ENCODE measurements at places on chromosomes 1 and 21.

DNA sequence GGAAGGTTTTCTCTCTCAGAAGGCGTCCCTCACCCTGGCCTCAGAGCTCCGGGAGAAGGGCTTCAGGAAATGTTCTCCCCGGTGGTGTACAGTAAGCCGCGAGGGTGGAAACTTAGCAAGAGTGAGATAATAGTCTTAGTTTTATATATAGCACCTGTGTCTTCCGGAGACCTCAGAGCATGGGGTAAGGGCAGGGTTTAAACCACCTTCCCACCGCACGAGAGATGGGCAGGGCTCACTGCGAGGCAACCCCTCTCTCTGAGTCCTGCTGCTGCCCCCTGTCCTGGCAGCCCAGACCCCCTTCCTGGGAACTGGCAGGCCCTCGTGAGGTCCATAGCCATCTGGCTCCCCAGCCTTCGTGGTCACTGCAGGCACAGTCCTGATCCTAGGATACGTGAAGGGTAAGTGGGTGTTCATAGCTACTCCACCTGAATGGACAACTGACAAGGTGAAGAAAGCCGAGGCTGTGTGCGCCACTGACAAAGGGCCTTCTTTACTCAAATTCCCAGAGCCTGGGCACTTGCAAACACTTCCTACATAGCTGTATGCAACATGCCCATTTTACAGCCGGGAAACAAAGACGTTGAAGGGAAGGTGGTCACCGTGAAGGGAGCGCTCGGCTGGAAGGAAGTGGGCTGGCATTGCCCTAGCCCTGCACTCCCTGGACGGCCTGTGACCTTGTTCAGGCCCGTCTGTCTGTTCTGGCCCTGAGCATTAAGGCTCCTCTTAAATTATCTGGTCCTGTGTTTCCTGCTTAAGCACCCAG is 26.9 kb downstream of the ITPKB start:
- DNase-seq: peak; percentile 58

DNA sequence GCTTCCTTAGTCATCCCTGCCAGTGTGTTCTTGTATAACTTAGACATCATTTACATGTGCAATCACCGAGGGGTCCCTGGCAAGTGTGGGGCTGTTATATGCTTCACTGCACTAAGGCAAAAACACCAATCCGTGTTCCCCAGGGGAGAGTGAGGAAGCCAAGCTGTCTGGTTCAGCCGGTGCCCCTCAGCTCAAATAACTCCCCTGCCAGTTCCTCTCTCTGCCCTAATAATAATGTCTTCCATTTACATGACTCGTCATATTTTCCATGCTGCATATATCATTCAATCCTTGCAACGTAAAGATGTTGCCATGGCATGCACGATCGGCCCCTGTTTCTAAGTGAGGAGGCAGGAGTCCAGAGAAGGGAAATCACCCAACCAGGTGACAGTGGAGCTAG is 24.4 kb upstream of the NDC1 start:
- DNase-seq: no peak

- no peak for DNase-seq
Measured at GRCh38 chr1:25672763-25673409, 56.3 kb downstream of the MAN1C1 start.

DNA sequence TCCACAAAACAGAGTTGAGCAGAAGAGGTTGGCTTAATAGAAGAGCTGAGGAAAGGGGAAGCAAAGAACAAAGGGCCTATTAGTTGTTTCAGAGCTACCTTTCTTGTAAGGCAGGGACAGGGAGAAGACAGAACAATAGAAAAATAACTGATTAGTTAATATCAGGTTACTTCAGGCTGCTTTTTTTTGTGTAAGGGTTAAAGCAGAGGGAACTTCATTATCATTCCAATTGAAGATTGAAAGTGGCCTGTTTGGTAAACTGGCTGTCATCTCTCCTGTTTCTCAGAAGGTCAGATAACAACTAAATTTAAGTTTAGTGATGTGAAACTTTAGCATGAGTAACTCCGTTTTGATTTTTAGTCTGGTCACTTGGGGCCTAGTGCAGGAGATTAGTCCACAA is 22.3 kb downstream of the CDC42 start:
- DNase-seq: no peak

- DNase-seq: no peak
Measured at GRCh38 chr1:203424861-203425662, 50.5 kb upstream of the PRELP start.

DNA sequence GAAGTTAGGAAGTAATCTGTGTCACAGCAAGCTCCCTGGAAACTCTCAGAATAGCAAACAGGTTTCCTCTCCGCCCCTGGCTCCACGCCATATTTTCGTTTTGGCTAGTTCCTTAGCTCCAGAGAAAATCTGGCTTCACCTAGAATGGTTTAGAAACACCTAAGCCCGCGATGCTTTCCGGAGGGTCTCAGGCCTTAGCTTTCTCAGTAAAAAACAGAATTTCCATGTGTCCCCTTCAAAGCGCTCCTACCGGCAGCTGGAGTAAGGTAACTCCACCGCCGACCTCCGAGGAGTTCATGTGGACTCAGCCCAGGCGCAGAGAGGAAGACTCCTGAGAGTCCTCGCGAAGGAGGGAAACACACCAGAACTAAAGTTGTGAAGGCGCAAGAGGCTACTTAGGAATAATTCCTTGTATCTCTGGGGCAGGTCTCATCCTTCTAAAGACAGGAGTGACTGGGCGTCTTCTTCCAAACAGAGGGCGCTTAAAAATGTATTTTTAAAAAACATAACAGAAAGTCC is 406 bp downstream of the KIAA0040 start:
- peak; percentile 44 for DNase-seq

- no peak for DNase-seq
Measured at GRCh38 chr1:195958131-195958530, 650.1 kb downstream of the KCNT2 start.

GRCh38 chr1:39631361-39632322 is 7.8 kb downstream of the HEYL start:
- no peak for DNase-seq

DNA sequence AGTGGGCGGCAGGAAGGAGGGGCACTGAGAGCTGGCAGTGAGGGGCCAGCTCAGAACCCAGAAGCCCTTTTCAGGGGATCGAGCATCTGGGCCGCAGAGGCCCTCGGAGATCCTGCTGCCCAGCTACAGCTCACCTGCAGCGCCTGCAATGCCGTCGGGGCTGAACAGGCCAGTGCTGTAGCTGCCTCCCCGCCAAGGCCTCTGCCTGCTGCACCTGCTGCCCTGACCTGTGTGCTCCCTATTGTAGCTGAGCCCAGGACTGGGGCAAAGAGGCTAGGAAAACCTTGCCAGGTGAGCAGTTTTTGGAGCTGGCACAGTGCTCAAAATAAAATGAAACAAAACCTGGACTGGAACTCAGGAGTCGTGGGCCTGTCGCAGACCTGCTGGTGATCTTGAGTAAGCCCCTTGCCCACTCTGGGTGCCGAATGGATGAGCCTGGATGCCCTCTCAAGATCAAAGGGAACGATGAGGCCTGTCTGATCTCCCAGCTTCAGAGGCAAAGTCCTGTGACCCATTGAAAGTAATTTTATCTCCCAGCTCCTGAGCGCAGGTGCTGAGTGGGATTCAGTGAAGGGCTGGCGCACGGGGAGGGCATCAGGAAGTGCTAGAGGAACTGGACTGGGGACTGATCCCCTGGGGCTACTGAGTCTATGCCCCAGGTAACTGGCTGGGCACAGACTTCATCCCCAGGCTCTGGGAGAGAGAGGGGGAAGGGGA is 154.6 kb downstream of the FOXD2 start:
- no peak for DNase-seq

DNA sequence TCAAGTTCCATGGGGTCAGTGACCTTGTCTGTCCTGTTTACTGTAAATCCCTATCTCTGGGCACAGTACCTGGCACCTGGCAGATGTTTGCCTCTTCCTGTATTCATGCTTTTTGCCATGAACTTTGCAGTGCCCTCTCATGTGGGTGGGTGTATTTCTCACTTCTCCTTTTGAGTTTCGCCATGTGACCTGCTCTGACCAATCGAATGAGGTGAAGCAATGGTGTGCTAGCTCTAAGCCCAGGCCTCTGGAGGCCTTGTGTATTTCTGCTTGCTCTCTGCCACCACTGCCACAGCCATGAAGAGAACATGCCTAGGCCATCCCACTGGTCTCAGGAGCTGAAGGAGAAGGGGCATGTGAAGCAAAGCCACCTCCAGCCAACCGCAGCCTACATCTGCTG is 185.5 kb upstream of the ZC3H12A start:
- DNase-seq: no peak

DNA sequence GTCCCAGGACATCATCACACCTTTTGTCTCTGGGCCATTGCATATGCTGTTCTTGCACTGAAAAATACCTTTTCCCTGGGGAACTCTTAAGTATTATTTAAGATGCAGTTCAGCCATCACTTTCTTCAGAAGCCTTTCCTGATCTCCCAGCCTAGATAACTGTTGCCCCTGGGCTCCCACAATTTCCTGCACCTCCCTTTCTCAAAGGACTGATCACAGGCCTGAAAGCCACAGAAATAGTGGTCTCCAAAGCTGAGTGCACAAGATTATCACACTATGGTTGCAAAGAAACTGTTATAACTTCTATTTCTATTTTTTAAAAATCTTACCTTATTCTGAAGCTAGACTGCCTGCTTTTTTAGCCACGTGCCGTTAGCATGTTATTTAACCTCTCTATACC is 2.8 kb upstream of the ZSCAN20 start:
- no peak for DNase-seq

DNA sequence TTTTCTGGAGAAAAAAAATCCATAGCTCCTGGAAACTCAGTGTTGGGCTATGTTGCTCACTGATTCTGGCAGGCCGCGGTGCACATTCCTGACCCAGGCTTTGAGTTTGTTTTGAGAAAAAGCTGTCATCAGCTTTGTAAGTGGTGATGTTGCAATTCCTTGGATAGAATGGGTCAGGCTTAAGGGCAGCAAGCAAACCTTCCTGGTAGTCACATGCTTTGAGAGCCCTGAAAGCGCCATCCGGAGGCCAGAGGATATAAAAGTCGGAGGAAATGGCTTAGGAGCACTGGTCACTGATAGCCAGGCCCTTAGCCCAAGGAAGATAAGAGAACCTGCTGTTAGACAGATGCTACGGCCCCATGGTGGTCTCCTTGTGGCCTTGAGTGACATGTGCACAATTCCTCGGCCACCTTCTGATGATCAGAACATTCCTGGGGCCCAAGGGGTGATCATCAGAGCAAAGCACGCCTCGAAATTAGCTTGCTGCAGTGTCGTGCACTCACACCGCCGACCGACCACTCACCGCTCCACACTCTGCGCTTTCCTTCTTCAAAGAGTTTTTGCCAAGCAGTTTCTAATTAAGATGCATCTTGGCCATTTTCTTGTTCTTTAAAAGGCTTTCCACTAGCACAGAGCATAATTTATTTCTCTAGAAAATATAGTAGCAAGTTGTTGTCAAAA is 78.6 kb downstream of the MAN1C1 start:
- DNase-seq: no peak

DNA sequence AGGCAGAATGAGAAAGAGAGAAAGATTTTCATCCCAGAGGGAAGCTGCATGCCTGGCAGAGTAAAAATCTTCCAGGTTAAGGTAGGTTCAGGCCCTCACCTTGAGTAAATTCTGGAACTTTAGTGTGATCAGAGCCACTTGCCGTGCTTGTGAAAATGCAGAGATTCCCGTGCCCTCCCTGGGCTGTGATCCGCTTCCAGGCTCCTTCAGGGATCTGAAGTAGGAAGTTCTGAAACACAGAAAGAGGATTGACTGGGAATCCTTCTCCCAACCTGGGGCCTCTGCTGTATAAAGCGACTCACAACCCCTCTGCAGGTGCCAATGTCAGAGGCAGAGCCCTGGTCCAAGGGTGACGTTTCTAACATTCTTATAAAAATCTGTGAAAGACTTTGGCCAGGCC is 26.6 kb downstream of the NUAK2 start:
- no peak for DNase-seq

- no peak for DNase-seq
Measured at GRCh38 chr1:14404862-14405301, 193.6 kb upstream of the KAZN start.

DNA sequence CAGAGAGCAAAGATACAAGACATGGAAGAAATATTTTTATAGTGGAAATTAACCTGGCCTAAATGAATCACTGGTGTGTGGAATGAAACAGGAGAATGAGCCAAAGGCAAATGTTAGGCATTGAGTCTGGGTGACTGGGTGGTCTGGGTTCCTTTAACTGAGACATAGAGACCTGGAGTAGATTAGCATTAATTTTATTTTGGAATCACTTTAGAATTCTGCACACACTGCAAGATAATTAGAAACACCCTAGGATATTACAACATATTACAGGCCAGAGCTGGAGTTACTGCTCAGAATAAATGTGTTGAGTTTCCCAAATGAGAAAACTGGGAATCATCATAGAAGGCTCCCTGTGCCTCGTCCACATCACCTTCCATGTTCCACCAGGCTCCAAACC is 85.5 kb downstream of the PLPPR5 start:
- DNase-seq: no peak

- no peak for DNase-seq
Measured at GRCh38 chr1:15308621-15309027, 61.6 kb downstream of the FHAD1 start.

GRCh38 chr1:111908011-111908621 is 81.4 kb downstream of the KCND3 start:
- DNase-seq: no peak

DNA sequence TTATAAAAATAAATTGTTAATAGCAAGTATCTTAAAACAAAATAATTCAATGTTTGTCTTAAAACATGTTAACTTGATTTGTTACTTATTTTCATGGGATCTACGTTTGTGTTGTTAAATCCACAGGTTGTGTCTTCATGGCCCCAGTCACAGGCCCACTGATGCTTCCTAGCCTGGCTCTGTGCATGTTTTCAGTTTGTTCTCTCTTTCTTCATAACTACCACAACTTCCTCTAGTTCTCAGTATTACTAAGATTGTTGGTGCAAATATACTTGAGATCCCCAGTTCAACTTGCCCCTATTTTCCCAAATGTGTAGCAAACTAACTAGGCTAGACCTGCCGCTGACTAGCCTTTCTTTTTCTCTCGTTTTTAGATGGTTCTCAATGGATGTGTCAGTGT is 250.5 kb downstream of the NRIP1 start:
- DNase-seq: no peak

DNA sequence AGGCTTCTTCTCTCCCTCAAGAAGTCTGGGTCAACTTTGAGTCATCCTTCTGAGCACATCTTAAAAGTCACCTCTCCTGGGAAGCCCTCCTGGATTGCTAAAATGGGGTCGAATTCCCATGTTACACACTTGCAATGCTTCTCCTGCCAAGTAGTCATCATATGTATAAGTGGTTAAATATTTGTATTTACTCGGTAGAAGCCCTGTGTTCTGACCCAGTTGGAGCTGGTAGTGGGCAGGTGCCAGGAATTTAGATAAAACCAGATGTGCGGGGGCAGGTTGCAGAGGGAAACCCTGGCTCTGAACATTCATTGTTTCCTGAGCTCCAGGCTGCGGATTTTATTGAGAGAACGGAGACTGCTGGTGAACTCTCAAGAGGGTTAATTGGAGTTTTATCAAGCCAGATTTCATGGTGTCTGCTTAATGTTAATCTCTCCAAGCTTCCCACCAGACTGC is 52.8 kb upstream of the RPL11 start:
- DNase-seq: no peak

Measured in activated T-cell treated with anti-CD3 and anti-CD28 coated beads, Interleukin-2, amount 50 U/mL, for 1 hour (primary cell).